HL-60 (cell line): ENCODE measurements at places on chromosomes 6 and 20.

DNA sequence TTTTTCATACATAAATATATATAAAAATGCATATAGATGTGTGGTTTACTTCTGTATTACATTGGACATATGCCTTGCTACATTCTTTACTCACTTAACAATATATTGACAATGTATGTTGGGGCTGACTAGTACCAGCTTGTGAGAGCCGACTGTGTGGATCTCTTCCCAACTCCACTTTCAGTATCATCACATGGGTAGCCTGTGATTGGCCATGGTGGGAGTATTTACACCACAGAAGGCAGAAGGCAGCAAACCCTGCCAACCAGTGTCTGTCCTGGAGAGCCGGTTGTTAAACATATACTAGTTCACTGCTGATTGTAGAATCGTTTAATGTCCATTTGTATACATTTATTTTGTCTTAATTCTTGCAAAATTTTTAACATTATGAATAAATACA, 638.7 kb downstream of the DHX35 start:
- no peak for DNase-seq

DNA sequence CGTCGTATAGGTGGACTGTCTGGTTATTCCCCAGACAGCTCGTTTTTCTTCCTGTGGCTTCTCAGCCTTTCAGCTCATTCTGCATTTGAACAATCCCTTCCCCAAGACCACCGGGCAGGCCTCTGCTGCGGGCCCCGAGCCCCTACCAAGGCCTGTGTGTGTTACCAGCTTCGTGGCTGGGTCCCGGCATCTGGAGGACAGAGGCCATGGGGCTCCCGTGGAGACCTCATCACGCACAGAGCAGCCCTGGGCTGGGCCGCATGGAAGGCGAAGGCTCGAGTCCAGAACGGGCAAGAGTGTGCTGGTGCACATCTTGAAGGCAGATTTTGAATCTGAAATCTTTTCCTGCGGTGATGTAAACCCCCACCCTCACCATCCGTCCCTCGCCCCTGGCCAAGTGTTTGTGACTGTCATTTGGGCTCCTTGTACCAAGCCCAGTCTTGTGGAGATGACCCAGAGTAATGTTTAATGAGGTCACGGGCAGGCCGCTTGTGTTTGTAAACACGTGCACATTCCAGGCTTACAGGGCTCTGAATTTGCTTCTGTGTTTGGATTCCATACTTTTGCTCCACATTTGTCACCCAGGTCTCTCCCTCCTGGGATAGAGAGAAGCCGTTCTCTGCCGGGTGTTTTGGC, 119.6 kb downstream of the CDH4 start:
- no peak for DNase-seq

- DNase-seq = no peak
These were observed 161.4 kb downstream of the FOXC1 start for GRCh38 chr6:1770968-1771723.

DNA sequence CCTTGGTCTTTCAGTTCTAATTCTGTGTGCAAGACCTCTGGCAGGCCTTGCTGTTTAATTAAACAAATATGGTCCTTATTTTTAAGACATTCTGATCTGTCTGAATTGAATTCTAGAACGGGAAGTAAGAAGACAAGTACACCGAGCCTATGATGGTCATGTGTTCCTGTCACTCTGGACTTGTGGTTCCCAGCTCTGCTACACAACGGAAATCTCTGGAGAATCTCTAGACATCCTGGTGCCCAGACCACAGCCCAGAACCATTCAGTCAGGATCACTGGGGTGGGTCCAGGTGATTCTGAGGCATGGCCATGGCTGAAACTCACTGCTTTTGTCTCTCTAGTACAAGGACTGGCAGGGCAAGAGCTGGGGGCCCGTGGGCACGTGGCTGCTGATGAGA, 15.9 kb upstream of the KCNK16 start:
- no peak for DNase-seq

DNA sequence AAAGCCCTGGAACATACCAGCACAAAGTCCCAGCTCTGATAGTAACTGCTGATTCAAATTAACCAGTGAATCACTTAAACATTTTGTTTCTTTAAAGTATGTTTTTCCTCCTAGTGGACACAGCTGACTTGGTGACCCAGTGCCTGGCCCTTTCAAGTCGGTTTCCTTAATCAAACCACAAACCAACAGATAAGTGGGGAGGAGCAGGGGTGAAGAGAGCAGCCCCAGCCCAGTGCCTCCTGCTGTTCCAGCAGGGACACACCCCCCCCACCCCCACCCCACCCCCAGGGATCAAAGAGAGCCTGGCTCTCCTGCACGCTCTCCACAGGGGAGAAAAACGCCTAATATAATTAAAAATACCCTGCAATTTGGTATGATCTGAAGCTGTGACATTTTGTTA, 55.4 kb upstream of the TBXT start:
- DNase-seq = no peak
